Activated T-cell treated with anti-CD3 and anti-CD28 coated beads for 48 hours (primary cell): ENCODE measurements at places on chromosomes 4 and X.

- DNase-seq, result no peak
Observed at GRCh38 chr4:128060121-128060698, 902 bp upstream of the LARP1B start.

DNA sequence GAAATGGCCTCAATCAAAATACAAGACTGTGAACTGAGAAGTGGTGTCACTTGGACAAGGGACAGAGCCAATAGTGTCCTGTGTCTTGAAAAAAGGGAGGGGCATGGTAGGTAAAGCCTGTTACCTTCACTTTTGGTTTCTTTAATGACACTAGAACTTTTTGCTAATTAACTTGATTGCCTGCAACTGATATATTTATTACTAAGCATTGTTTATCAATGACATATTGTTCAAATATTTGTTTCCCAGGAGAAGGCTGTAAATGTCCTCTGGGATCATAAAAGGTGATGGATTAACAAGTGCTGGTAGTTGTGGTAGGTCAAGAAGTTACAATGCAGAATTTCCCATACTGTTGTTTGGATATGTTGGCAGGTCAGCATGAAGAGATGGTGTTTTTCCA is 93.8 kb upstream of the SCML1 start:
- no peak for DNase-seq

GRCh38 chr4:33961761-33962160 is 2282.6 kb downstream of the ARAP2 start:
- no peak for DNase-seq

GRCh38 chr4:76564123-76564915 is 129.3 kb downstream of the SHROOM3 start:
- DNase-seq, result no peak

GRCh38 chrX:30141966-30142365 is 73.4 kb upstream of the MAGEB2 start:
- DNase-seq, result no peak

GRCh38 chrX:37896511-37896890 is 49.1 kb upstream of the DYNLT3 start:
- DNase-seq, result no peak

GRCh38 chr4:54118850-54119589 is 19.1 kb downstream of the GSX2 start:
- no peak for DNase-seq

DNA sequence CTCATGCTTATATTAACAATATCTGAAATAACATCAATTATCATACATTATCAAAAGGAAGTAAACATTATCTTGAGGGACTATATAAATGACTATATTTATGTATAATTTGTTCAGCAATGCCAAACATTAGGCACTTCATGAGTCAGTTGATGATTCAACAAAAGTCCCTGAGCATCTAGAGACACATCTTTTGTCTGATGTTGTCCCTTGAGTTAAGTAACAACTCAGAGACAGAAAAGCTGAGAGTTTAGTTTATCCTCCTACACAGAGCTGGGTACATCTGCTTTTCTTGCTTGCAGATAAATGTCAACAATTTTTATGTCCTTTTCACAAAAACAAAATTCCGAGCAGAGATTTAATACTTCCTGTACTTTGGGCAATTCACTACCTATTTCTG is 311.1 kb downstream of the INPP4B start:
- no peak for DNase-seq
